ENCODE measurements at places on chromosomes 7 and 10. TPM values are rescaled to one million over a fixed set of nuclear protein-coding genes. Genes with fewer than 3 reads are reported as not detected.

- DNase-seq, result no peak
- H3K36me3 ChIP-seq, result no peaks in the 10 kb centered on the region
- H3K27me3 ChIP-seq, result no peaks in the 10 kb centered on the region
- H3K4me1 ChIP-seq, result no peaks in the 10 kb centered on the region
- no peak overlapping the region for H3K27ac ChIP-seq
- H3K4me3 ChIP-seq, result no peak overlapping the region
Measured at GRCh38 chr10:49735161-49735560, 27.0 kb downstream of the OGDHL start.

The OR13A1 gene
- total RNA-seq, result 1.5 TPM

DNA sequence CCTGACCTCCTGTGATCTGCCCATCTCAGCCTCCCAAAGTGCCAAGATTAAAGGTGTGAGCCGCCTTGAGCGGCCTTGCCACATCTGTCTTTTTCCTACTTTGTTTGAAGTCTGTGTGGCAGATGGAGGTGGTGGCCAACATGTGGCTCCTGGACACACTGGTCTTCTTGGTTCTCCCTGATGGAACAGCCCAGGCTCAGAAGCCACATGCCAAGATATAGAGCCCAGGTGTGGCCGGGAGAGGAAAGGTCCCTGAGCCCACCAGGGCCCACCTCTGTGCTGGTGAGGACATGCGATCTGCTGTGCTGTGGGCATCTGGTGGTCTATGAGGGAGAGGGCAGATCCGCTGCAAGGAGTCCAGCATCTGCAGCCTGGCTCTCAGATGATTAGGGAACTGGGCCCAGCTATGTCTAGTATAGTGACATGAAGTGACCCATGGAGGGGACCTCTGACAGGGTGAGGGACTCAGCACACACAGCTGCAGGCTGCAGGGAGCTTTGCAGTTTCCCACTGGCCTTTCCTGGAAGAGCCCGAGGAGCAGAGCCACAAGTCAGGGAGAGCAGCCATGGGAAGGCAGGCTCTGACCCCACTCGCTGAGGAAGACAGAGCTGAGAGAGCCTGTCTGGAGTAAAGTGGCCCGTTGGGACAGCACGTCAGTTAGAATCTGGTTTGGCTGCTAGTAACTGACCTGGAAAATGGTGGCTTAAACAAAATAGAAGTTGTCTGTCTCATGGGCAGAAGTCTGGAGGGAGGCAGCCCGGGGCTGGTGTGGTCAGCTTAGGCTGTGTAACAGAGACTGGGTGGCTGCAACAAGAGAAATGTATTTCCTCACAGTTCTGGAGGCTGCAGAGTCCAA, 25.9 kb downstream of the ADCY1 start:
- H3K4me3 ChIP-seq, result no peak overlapping the region
- no peaks in the 10 kb centered on the region for H3K27me3 ChIP-seq
- H3K27ac ChIP-seq, result no peak overlapping the region
- no peaks in the 10 kb centered on the region for H3K36me3 ChIP-seq

- H3K27ac ChIP-seq, result no peak overlapping the region
- H3K36me3 ChIP-seq, result no peaks in the 10 kb centered on the region
- H3K27me3 ChIP-seq, result no peaks in the 10 kb centered on the region
- H3K4me3 ChIP-seq, result no peak overlapping the region
- peaks cover 47% of the 10 kb centered on the region for H3K4me1 ChIP-seq
Measured at GRCh38 chr7:30877015-30877769, 34.5 kb upstream of the AQP1 start.

The ITIH5 gene
- total RNA-seq, result 0.84 TPM

The FAM13C gene
- total RNA-seq, result 3.1 TPM

GRCh38 chr7:48052748-48053147, 17.4 kb downstream of the C7orf57 start:
- H3K4me1 ChIP-seq, result no peaks in the 10 kb centered on the region
- no peak for DNase-seq
- no peak overlapping the region for H3K4me3 ChIP-seq

DNA sequence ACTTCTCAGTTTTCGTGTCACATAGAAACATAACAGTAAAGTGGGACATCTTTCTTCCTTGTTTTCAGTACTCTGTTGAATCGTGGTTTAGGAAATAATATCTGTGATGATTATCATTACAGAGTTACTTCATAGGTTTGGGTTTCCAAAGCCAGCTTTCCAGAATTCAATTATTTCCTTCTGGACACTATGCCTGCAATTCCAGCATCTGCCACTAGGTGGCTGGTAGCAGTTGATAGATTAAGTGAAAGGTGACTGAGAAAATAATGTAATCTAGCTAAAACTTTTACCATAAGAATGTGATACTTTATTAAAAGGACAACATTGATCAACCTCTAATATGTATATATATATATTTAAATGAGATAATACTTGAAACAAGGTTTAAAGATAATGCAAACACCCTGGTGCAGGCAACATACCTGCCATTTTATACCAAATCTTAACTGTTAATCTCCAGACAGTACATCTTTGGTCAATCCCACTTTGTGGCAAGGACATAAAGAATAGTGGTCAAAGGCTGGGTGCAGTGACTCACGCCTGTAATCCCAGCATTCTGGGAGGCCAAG, 102.6 kb downstream of the SH3PXD2A start:
- peaks cover 7% of the 10 kb centered on the region for H3K4me1 ChIP-seq
- DNase-seq, result peak; percentile 51
- H3K36me3 ChIP-seq, result no peaks in the 10 kb centered on the region
- no peaks in the 10 kb centered on the region for H3K27me3 ChIP-seq
- H3K27ac ChIP-seq, result no peak overlapping the region
